ENCODE measurements at places on chromosomes 2 and 18.

GRCh38 chr2:74457549-74458131 is 598 bp upstream of the WBP1 start:
- peak; percentile 72 for DNase-seq

DNA sequence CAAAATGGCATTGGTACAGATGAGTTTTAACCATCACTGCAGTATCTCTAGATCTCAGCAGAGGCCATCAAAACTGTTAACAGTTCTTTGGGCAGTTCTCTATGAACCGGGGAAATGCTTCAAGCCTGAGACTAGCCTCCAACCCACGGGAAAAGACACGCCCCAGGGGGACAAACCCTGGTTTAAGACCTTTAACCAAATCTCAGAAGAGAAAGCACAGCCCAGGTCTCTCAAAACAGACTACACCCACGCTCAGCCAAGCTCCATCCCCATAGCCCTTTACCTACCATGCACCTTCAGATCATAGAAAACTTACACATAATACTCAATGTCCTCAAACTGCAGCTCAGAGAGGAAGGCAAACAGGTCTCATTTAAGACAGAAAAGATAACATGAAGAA is 78.3 kb downstream of the TMEM163 start:
- DNase-seq: no peak

- DNase-seq: no peak
Observed at GRCh38 chr2:236903978-236904377, 181.7 kb upstream of the COPS8 start.

DNA sequence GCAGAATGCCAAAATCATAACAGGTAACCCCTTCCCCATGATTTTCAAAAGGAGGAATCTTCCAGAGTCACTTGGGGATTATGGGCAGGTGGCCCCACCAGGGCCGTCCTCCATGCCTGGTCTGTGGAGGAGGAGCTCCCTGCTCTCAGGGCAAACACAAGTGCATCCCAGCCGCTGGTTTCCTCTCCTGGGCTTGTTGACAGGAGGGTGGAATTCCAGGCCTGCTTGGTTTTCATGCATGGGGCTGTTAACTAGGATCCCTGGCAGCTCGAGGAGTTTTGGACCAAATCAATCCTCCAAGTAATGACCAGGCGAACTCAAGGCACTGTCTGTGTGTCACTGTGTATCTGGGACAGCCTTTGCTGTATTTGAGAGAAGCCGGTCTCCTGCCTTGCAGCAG is 45.3 kb downstream of the FOSL2 start:
- no peak for DNase-seq

DNA sequence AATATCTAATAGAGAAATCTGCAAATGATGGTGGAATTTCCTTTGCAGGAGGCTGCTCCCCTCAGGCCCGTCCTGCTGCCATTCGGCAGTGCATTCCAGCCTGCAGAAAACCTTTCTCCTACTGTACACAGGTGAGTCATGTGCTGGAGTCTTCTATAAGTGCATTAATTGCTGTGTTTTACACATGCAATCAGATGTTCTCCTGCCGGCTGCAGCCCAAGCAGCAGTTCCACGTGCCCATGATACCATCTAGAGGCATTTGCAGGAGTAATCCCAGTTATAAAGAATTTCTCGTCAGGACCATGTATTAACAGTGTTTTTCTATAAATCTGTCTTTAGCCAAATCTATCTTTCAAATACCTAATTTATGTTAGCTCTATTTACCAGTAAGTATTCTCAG is 304.7 kb upstream of the HNMT start:
- DNase-seq: no peak

GRCh38 chr2:210655229-210655975 is 99.0 kb downstream of the CPS1 start:
- no peak for DNase-seq
